ENCODE measurements at places on chromosomes 16 and 17. TPM values are rescaled to one million over a fixed set of nuclear protein-coding genes. Genes with fewer than 3 reads are reported as not detected.

CDH1 gene
- 17.8 TPM for total RNA-seq

AXIN1 gene
- 16.7 TPM for total RNA-seq

CETP gene
- not detected for total RNA-seq

KRTAP4-3 gene
- not detected for total RNA-seq

SUPT4H1 gene
- 39.1 TPM for total RNA-seq

MYLK3 gene
- total RNA-seq: 1.6 TPM

ZNF48 gene
- 15.9 TPM for total RNA-seq

SPAG5 gene
- 29.6 TPM for total RNA-seq

UNC13D gene
- total RNA-seq: 16.8 TPM

LDHD gene
- total RNA-seq: 23.8 TPM

KRT20 gene
- total RNA-seq: not detected

ZNF18 gene
- 10.3 TPM for total RNA-seq

STX4 gene
- total RNA-seq: 74.3 TPM

NPIPB9 gene
- 12.8 TPM for total RNA-seq

HOXB9 gene
- not detected for total RNA-seq

ABCA9 gene
- total RNA-seq: 13.9 TPM

TBC1D3D gene
- 0.96 TPM for total RNA-seq

GAN gene
- 59.8 TPM for total RNA-seq

SLC12A3 gene
- 0.33 TPM for total RNA-seq

CASKIN1 gene
- 189 TPM for total RNA-seq

TNK1 gene
- 4.2 TPM for total RNA-seq

ANKRD40CL gene
- not detected for total RNA-seq

SDR42E2 gene
- 0.46 TPM for total RNA-seq

PRR11 gene
- 3.7 TPM for total RNA-seq

CSH1 gene
- total RNA-seq: not detected

VASN gene
- 7.5 TPM for total RNA-seq

CCL8 gene
- total RNA-seq: not detected

MYH1 gene
- total RNA-seq: 0.09 TPM

CACNG3 gene
- total RNA-seq: 22.1 TPM

ASB16 gene
- total RNA-seq: 0.62 TPM

CD300LB gene
- not detected for total RNA-seq

CRHR1 gene
- total RNA-seq: 26.7 TPM

ZP2 gene
- not detected for total RNA-seq

NUPR1 gene
- total RNA-seq: 12.7 TPM

JPT1 gene
- total RNA-seq: 73.6 TPM

PYDC1 gene
- total RNA-seq: 10.6 TPM

RNF151 gene
- total RNA-seq: not detected

AGRP gene
- not detected for total RNA-seq

ABCC12 gene
- total RNA-seq: 3.2 TPM

HSD11B2 gene
- total RNA-seq: 8.8 TPM

CCDC144A gene
- 32.1 TPM for total RNA-seq

C16orf90 gene
- total RNA-seq: not detected

CHRNE gene
- total RNA-seq: 0.40 TPM

NME1 gene
- total RNA-seq: 72.4 TPM

NPB gene
- 3.0 TPM for total RNA-seq

DHODH gene
- total RNA-seq: 8.1 TPM

CD7 gene
- total RNA-seq: 0.48 TPM

NAA60 gene
- 51.1 TPM for total RNA-seq

GSE1 gene
- 68.0 TPM for total RNA-seq

PERCC1 gene
- total RNA-seq: not detected

TBC1D3H gene
- not detected for total RNA-seq

ADAM11 gene
- 49.0 TPM for total RNA-seq

SHISA9 gene
- total RNA-seq: 47.7 TPM

MAZ gene
- total RNA-seq: 191 TPM

PRSS8 gene
- total RNA-seq: not detected

ATP6V0A1 gene
- total RNA-seq: 360 TPM

RNF227 gene
- 9.1 TPM for total RNA-seq

TP53TG3B gene
- total RNA-seq: 0.43 TPM

KRT31 gene
- 0.35 TPM for total RNA-seq

ARHGAP23 gene
- 111 TPM for total RNA-seq
